ENCODE measurements at places on chromosomes 16 and 17. TPM values are rescaled to one million over a fixed set of nuclear protein-coding genes. Genes with fewer than 3 reads are reported as not detected.

DNA sequence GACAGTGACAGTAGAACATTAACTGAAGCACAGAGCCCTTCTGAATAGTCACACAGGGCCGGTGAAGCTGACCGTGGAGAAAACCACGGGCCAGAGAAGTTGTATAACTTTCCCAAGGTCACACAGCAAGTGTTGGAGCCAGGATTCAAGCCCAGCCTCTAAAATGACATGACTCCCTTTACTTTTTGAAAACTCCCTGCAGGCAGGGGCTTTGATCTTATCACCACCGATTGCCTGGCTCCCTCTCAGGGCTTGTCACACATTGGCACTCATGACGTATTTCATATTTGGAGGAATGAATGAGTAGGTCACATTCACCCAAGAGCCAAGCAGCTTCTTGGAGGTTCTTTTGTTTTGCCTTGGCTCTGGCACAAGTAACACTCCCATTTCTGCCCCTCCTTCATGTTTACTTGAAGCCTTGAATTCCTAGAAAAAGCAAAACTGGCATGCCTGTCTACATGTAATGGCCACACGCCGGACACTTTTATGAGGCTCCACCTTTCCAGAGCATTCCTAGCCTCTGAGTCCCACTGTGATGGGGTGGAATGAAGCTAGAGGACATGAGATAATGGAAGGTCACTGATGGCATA is 13.3 kb upstream of the RBBP6 start:
- no peak for DNase-seq

DNA sequence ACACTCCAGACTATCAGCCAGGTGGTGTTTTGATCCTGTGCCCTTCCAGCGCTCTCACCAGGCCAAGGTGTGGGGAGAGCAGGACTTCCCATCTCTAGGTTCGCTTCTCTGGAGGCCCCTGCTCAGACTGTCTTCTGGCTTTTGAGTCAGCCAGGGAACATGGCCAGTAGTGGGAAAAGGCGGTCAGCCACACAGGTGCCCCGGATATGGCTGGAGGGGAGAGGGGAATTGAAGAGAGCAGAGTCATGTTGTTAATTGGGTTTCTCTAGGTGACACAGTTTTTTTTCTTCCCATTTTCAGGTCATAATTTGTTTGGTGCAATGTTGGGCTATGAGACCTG is 1.5 kb downstream of the MINK1 start:
- peak; percentile 11 for DNase-seq

DNA sequence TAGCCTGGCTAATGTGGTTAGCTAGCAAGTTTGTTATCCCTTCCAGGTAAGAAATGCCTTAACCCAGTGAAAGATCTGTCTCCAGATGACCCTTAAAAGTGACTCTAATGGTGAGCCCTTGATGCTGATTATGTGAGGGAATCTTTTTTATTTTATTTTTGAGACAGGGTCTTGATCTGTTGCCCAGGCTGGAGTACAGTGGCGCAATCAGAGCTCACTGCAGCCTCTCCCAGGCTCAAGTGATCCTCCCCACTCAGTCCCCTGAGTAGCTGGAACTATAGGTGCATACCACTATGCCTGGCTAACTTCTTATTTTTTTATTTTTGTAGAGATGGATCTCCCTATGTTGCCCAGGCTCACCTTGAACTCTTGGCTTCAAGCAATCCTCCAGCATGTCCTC is 10.8 kb upstream of the HP start:
- no peak for DNase-seq

- DNase-seq, result no peak
These were observed 211.7 kb upstream of the GSE1 start for GRCh38 chr16:85401370-85401916.

DNA sequence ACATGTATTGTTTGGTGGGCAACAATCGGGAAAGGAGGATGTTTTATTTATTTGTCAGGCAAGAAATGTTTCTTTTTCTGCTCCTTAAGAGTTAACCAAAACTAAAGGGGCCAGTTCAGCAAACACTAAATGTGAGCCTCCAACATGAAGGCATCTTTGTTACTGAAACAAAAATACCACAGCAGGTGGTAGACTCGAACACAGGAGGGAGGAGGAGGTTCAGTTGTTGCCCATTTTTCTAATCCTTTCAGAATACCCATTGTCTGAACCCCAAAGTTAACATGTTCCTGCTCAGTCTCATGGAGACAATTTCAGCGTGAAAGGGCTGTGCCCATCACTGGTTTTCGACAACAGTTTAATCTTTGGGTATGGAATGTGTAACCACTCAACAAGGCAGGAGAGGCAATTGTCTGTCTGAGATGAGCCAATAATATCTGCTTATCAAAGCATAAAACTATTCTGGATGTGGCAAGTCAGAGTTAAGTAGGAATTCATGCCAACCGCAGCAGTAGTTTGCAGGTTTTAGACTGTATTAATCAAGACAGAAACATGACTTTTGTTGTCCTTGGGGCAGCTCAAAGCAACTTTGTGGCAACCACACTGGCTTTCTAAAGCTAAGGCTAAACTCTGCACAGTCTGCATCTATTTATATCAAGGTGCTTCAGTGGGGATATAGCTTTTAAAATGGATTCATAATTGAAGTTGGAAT is 211.7 kb downstream of the FTO start:
- no peak for DNase-seq

DNA sequence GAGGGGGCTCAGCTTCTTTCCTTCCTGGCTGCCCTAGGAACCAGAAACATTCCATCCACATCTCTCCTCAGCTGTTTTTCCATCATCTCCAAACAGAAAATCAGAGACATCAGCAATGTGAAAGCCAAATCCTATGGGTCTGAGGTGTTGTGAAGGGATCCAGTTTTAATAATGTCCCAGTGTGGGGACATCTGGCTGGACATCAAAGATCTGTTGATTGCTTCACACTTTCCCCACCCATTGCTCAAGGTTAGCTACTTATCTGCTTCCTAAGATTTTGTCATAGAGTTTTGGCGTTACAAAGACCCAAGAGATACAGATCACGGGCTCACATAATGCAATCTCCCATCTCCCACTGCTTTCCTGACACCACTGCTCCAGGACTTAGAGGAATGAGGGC is 47.8 kb upstream of the AXIN2 start:
- DNase-seq, result no peak

GRCh38 chr16:25079637-25080378 is 31.7 kb upstream of the LCMT1 start:
- DNase-seq, result no peak

DNA sequence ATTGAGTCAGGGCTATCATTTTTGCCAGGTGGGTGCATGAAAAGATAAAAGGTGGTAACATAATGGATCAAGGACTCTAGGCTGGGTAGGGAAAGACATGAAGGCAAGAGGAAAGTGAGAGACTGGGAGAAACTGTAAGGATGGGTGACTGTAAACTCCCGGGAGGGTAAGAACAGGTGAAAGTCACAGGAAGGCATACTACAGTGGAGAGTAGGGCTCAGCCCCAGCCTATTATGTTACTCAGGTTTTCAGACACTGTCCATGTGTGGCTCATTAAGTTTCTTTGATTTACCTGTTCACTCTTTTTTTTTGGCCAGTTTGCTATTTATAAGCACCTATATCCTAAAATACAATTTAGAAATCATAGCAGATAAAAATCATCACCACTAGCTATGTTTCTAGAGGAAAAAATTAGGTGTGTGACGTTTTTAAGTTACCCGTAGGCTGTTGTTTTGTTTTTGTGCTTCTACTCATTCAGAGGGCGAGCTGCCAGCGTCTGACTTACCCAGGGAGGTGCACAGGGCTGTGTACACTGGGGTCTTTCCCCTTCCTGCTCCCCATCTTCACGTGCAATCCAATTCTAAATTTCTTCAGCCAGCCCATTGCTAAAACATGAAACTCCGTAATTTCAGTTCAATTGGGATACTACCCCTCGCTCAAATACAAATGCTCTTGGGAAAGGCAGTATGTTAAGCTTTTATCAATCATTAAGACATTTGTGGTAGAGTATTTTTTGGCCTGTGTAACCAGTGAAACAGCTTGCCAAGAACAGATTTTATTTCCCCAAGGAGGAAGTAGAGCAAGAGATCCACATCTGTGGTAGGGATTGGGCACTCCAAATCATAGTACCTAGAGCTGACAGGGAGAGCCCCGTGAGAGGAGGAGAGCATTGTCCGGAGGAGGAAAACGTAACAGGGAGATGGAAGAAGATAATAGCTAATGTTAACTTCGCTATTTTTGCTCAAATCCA is 21.7 kb upstream of the VWA3A start:
- no peak for DNase-seq

GRCh38 chr17:49694847-49695697 is 12.7 kb downstream of the SLC35B1 start:
- peak; percentile 76 for DNase-seq

DNA sequence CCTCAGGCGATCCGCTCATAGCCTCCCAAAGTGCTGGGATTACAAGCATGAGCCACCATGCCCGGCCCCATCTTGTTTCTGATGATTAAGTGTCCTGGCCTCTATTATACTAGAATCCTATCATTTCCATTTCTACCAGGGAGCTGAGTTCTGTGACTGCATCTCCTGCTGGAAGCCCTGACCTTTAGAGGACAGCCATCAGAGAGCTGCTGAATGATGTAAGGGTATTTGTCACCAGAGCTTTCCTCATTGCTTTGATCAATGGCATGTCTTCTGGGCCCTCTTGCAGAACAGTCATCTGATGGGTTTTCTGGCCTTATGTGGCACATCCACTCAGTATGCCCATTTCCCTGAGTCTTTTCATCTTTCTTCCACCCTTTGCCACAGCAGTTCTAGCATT is 39.9 kb downstream of the PSMD12 start:
- no peak for DNase-seq

- DNase-seq, result no peak
These were observed 1056.3 kb upstream of the EEF2KMT start for GRCh38 chr16:6153901-6154300.

DNA sequence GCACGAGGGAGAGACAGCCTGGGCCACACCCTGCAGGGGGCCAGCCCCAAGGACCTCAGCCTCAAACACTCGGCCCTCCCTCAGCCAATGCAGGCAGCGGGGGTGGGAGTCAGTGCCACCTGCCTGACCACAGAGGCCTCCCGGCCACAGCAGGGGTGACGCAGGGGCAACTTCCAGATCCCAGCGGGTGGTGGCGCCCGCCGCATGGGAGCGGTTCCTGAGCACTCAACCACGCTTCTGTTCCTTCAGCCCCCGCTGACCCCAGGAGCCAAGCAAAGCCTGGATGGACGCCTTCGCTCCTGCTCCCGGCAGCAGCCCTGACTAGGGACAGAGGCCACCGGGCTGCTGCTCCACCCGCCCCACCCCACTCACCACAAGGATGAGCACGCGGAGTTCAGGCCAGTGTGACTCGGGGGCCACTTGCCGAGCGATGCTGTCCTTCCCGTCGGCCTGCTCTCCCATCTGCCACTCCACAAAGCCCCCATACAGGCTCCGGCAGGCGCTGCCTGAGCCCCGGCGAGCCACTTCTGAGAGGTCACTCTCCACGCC is 5.0 kb upstream of the CYBA start:
- DNase-seq, result no peak

- no peak for DNase-seq
These were observed 24.0 kb downstream of the SPNS2 start for GRCh38 chr17:4522661-4523060.

GRCh38 chr17:62802561-62803205 is 5.4 kb downstream of the MARCHF10 start:
- no peak for DNase-seq

- DNase-seq, result no peak
These were observed at the start of gene EFNB3 for GRCh38 chr17:7704601-7705268. TSS of gene EFNB3 (plus strand) at chr17:7705202. CDS start at chr17:7705599, 397 bp downstream.

GRCh38 chr16:17082095-17082882 is 388.5 kb downstream of the XYLT1 start:
- no peak for DNase-seq

- DNase-seq, result no peak
These were observed 4.2 kb downstream of the AIPL1 start for GRCh38 chr17:6430769-6431168.

DNA sequence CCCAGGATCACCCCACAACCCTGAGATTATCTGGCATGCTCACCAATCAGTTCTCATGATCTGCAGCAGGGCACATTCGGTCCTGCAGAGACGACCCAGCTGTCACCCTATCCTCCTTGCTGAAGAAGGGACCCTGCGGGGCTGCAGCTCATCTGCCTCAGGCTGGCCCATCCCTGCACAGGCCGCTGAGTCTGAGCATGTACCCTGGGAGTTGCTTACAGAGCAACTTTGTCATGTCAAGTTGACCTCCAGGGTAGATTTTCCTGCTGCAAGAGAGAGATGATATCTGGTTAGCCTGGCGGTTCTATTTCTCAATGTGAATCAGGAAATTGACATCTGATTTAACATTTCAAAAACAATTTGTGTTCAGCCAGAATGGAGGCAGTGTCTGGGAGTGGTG is 36.0 kb upstream of the ADCY9 start:
- no peak for DNase-seq

The TBC1D10B gene
- total RNA-seq, result 74.8 TPM

The ANKS3 gene
- 25.4 TPM for total RNA-seq

The ZG16B gene
- 2.6 TPM for total RNA-seq

The KRT31 gene
- total RNA-seq, result not detected

The DYNC1LI2 gene
- total RNA-seq, result 62.4 TPM

The SCGB1C2 gene
- total RNA-seq, result not detected

The MSRB1 gene
- 18.0 TPM for total RNA-seq

The SPNS3 gene
- 52.3 TPM for total RNA-seq

The CCR7 gene
- not detected for total RNA-seq

The CREBBP gene
- 72.3 TPM for total RNA-seq

All from OCI-LY7 (cell line).